ENCODE measurements at places on chromosomes 2 and 18.

- DNase-seq, result no peak
Measured at GRCh38 chr2:77508511-77508910, 13.7 kb downstream of the LRRTM4 start.

GRCh38 chr2:60118061-60118460 lies 435.4 kb downstream of the BCL11A start:
- DNase-seq, result no peak

- peak; percentile 49 for DNase-seq
Measured at GRCh38 chr2:61045999-61046398, 19.7 kb upstream of the SANBR start.

DNA sequence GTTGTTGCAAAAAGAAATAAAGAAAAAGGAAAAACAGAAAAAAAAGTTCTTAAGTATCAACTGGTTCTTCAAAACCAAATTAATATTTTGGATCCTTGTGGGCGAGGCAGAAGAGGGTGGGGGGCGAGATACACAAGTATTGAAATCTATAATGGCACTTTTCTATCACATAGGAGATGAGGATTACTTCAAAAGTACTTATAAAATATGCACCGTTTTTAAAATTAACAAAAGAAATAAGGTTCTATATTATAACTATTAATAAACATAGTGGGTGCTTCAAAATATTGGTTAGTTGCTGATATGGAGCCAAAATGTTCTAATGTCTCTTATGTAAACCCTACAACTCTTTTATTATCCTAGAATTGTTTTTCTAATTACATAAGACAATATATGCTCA lies 2.1 kb downstream of the FECH start:
- no peak for DNase-seq

DNA sequence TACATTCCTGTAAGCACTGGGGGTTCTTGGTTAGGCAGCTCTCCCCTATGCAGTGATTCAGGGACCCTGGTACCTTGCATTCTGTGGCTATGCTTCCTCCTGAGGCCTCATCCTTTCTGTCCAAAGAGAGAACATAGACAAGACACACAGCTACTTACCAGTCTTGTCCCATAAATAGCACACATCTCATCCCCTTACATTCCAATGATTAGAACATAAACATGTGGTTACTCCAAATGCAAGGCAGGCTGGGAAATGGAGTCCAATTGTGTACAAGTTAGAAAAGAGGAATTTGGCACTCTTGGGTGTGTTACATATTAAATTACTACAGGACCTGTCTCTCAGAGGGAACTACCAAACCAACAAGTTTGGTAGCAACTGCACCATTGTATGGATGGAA lies 171.3 kb downstream of the ARHGAP15 start:
- no peak for DNase-seq

DNA sequence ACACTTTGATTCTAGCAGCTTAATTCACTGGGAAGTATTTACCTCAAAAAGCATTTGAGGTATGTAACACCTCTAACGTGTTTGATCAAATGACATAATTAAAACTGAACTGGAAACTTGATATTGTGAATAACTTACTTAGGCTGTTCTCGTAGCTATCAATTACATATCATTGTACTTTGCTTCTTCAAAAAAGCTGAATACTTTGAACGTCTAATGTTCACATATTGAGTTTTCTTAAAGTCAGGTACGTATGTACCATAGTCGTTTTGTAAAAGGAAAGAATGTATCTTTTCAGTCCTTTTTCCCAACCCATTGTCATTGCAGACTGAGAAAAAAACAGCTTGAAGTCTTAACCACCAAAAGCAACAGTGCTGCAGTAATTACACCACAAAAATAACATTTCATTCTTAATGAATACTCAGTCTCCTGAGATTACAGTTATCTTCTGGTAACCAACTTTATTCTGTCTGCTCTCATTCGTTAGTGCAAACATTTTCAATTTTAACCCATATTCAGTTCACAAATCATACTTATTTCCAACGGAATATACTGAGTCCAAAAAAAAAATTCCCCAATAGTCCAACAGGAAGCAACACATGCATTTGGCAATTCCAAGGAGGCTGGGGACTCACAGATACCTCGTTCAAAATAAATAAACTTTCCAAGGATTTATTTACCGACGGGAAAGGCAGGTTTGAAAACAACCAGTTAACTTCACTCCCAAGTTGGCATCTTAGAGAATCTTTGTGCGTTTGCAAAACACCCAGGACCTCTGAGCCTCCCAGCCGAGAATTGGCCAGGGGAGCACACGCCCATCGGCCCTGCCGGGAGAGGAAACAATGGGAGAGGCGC lies 1.1 kb downstream of the CHN1 start:
- DNase-seq, result peak; percentile 12

DNA sequence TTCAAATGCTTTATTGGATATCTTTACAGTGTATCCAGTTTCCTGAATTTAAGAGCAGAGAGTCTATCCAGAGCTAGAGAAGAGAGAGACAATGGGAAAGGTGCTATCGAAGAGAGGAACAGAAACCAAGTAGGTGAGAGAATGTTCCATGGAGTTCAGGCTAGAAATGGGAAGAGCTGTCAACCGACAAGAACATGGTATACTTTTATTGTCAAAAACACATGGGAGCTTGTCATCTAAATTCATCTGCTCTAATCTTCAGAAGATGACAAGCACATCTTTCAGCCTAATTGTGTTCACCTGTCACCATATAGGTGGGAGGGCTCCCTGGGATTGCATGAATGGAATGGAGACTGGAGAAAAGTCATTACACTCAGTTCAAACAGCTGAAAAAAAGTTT lies 690.4 kb upstream of the LRATD1 start:
- DNase-seq, result no peak

GRCh38 chr2:233241803-233242202 lies 9.7 kb upstream of the ATG16L1 start:
- no peak for DNase-seq

DNA sequence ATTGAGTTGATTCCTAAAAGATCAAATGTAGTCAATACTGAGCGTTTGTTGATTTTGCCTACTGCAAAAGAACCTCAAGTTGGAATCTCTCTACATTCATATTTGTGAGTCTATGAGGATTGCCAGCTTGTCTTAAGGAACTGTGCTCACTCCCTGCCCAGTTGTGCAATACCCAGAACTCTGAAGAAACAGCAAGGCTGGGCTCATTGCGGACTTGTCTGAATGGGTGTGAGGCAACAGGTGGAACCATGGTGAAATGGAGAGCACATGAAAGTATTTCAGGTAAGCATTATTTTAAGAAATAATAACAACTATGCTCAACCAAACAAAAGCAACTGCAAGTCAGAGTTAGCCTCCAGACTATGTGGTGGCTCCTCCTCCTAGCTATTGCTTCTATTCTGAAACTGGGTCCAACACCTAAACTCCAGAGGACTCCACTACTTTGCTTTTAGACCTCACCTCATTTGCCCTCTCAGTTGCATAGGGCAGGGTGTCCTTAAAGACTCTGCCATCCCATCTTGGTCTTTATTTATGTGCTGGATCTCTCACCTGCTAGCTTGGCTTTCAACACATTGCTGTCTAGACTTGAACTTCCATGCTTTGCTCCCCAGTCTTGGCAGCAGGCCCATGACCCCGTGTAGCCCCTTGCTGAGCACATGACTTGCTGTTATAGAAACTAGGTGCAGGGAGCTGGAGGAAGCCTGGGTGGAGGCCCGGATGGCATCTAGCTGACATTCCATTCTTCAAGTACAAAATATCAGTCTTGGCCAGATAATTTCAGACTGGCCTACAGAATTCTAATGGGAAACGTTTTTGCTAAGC lies 94.8 kb upstream of the ARL5A start:
- DNase-seq, result peak; percentile 40

- DNase-seq, result peak; percentile 35
Measured at GRCh38 chr2:145807968-145808367, 1288.0 kb upstream of the ZEB2 start.

DNA sequence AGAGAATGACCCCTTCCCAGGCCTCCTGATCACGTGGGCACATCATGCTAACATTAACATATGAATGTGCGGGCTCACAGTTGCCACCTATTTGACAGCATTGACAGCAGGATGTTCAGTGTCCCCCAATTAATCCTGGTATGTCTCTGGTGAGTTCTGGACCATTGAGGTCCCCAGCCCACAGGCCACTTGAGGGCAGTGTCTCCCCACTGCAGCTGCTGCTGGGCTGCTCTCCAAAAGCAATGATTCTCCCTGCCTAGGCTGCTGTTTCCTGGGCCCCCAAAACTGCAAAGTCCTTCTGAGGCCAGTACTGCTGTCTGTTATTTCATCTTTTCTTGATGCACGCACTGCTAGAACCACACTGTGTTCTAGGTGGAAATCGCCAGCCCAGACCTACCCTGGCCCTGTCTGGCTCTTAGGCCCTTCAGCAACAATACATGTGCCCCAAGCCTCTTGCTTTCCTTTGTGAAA lies 52.7 kb upstream of the MAPK4 start:
- peak; percentile 14 for DNase-seq

GRCh38 chr2:239311132-239312040 lies 89.4 kb downstream of the HDAC4 start:
- DNase-seq, result no peak

- no peak for DNase-seq
Measured at GRCh38 chr2:214117054-214117453, 293.8 kb upstream of the VWC2L start.

GRCh38 chr2:45293182-45293581 lies 283.9 kb upstream of the SIX2 start:
- peak; percentile 82 for DNase-seq

DNA sequence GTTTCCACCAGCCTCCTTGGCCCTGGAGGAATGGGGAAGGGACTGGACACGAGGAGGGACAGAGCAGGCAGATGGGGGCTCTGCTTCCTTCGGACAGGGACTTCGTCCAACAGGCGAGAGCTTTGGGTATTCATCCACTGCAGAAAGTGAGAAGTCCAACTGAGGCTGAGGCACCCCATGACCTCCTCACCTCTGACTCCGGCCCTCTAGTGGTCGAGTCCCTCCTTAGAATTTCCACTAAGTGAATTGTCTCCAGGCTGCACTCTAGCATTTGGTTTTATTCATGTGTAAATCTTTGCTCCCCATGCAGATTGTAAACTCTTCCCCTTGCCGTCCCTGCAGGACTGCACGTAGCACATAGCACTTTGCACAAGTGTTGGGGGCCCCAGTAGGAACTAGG lies 75.6 kb downstream of the TMEM247 start:
- no peak for DNase-seq

- DNase-seq, result peak; percentile 63
Measured at GRCh38 chr2:226208726-226209125, 590.9 kb downstream of the IRS1 start.

- peak; percentile 40 for DNase-seq
Measured at GRCh38 chr18:36128530-36128870, 640 bp downstream of the SLC39A6 start.

DNA sequence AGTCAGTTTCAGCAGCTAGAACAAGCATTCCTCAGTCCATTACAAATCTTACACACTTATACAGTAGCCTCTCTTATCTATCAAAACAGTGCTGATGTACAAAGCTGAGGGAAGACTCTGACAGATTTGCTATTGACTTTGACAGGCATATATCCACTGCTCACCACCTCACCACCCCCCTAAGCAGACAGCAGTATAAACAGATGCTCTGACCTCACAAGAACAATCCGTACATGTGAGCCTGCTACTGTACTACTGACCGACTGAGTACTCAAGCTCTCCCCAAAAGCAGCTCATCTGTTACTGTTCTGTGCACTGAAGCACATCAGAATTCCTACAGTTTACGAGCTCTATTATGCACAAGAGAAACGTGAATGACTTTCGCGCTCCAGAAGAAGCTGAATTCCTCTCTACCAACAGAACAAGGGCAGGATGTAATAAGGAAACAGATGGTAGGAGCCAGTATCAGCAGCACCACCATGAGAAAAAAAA lies 95.6 kb upstream of the PDE1A start:
- no peak for DNase-seq

GRCh38 chr18:8822643-8823042 lies 117.3 kb downstream of the MTCL1 start:
- DNase-seq, result no peak

- no peak for DNase-seq
Measured at GRCh38 chr2:121705390-121705789, 31.3 kb downstream of the NIFK start.

GRCh38 chr2:215425021-215425782 lies 10.7 kb downstream of the FN1 start:
- peak; percentile 52 for DNase-seq

DNA sequence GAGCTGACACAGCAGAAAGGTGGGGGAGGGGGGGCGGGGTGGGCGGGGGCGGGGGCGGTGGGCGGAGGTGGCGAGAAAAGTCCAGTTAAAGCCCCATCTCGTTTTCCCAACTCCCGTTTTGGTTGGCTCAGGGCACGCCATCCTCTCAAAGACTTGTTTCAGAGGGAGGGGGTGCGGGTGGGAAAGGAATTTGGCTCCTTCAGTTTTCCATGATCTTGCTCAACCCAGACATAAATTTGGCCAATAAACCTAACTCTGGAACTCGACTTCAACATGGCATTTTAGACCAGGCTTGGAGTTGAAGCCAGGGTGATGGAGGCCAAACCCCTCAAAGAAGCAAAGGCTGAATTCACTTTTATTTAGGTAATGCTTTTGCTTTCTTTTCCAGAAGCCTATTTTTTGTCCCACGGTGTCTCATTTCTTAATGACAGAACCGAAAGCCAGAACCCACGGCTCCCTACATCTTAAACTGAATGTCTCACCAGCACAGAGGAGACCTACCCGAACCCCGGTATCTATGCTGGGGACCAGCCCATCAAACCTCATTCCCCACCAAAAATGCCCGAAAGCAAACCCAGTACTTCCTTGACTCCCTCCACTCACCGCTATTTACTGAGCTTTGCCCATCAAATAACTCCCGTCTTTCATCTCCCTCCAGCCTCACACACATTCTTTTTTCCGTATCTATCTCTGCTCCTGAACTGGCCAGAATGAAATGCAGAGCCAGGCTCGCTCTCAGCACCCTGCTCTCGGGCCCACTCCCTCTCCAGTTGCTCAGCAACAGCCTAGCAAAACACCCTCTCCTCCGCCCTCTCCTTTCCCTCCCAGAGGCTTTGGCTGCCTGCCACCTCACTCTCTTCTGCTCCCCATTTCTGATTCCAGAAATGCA lies 4.3 kb downstream of the IGFBP5 start:
- DNase-seq, result peak; percentile 90
